ENCODE measurements at places on chromosomes 5 and 9.

DNA sequence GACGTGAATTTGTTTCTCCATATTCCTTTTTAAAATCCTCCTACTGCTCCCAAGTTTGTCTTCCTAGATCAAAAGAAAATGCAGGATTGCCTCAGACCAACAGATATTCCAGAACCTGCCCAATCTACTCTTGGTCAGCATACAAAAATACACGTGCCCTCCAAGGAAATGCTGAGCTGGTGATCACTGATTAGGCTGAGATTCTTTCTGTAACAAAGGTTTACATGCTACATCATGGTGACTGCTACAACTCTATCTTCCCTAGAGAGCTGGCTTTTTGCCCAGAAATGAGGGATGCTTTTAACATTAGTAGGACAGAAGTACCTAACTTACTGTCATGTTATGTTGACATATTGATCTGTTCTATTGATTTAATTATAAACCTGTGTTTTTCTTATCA, 35.5 kb downstream of the OR2Y1 start:
- DNase-seq: no peak

DNA sequence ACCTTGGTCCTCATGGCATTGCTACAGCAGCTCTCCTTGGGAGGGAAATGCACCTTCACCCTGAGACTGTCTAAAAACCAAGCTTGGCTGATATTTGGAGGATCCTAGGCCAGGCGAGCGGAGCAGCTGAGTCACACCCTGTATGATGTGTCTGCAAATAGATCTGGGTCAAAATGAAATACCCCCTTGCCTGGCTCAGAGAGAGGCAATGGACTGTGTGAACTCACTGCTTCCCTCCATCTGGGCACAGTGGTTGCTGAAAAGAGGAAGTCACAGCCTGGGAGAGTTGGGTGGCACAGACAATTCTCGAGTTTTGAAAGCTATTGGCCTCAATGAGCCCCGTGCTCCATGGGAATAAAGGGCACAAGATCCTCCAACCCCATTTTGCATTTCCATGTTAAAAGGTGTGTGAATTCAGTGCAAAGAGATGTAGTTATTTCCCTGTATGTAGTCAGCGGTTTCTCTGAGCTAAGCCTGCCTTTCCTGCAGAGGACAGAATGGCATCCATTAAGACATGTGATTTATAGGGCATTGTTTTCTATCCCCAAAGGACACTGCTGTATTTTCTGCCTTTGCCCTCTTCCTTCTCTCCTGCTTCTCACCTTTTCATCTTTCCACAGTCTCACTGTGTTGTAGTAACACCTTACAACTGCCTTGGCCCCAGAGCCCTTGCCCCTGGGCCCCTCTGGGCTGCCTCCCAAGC, 177.2 kb downstream of the GADD45G start:
- peak; percentile 49 for DNase-seq

- DNase-seq: no peak
Measured at GRCh38 chr5:160359816-160360215, 10.6 kb downstream of the C1QTNF2 start.

- DNase-seq: no peak
Measured at GRCh38 chr9:31320494-31320893, 1063.9 kb upstream of the ACO1 start.

- DNase-seq: no peak
Measured at GRCh38 chr9:81874250-81874649, 54.0 kb upstream of the SPATA31D4 start.

DNA sequence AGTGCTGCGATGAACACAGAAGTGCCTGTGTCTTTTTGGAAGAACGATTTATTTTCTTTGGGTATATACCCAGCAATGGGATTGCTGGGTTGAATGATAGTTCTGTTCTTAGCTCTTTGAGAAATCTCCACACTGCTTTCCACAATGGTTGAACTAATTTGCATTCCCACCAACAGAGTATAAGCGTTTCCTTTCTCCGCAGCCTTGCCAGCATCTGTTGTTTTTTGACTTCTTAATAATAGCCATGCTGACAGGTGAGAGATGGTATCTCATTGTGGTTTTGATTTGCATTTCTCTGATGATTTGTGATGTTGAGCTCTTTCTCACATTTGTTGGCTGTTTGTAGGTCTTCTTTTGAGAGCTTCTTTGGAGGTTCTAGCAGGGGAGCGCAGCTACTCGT, 134.6 kb downstream of the TENT4A start:
- no peak for DNase-seq

DNA sequence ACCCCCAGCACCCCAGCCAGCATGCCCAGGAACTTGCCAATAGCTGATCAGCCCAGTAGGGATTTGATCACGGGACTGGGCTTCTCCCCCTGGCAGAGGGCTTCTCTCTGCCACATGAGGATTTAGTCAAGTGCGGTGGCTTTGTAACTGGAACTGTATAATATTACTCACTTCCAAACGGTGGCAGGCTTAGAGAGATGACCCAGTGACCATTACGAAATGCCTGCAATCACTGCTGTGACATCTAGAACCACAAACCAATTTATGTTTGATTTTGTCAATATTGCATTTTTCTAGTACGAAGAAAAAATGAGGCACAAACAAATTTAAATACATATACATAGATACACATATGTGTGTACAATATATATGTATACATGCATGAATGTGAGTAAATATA, 192.1 kb downstream of the ERCC6L2 start:
- no peak for DNase-seq

GRCh38 chr9:133641396-133641655, 5.2 kb downstream of the DBH start:
- no peak for DNase-seq

GRCh38 chr5:169701910-169702451, 64.9 kb downstream of the DOCK2 start:
- DNase-seq: no peak

GRCh38 chr5:165393839-165394238, 1888.4 kb downstream of the MAT2B start:
- no peak for DNase-seq

DNA sequence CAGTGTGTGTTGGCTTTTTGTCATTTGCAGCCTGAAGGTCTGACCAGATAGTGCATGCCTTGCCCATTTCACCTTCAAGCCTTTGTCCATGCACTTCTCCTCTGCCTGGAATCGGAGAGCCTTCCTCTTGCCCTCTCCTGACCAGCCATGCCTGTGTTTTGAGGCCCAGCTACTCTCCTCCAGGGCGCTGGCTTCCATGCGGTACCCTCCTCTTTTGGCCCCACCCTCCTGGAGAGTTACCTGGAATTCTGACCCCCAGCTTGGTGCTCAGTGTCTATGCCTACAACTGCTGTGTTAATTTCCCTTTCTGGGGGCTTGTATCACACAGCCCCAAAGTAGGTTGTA, 52.5 kb downstream of the CXXC5 start:
- DNase-seq: no peak

- DNase-seq: no peak
Measured at GRCh38 chr9:17191082-17191481, 56.2 kb downstream of the CNTLN start.

GRCh38 chr9:99127356-99128132, 22.6 kb downstream of the TGFBR1 start:
- DNase-seq: no peak

DNA sequence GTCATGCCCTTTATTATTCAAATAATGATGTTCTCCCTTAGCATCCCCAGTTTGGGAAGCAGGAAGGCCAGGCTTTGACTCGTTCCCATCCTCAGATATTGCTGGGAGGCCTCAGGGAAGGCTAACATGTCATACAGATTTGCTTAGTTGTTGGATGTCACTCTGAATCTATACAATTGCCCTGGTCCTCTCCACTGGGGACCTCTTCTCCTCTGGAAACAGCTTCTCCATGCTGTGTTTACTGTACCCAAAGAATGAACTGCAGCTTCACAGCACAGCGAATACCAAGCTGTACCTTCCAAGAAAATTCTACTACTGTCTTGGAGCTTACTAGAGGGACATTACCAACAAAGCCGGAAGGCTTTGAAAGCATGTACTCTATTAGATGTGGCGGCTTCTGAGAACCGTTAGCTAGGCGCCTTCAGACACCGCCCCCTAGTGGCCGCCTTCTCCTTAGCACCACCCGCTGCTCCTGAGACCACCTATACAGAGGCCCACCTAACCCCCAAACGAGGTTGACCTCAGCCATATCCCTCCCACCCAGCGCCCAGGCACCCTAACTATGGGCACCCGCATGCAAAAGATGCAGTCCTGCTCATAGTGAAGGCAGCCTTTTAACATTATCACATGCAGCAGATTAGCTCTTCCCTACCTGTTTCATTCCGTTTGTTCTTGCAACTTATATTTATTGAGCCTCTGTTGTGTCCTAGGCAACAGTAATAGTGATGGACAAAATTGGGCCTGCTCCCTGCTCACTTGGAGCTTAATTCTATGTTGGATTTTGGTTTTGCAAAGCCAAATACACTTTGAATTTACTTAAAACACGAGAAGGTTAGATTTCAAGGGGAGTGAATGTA, 34.9 kb upstream of the FOXI1 start:
- peak; percentile 42 for DNase-seq

- DNase-seq: no peak
Measured at GRCh38 chr9:24245988-24246387, 299.7 kb downstream of the IZUMO3 start.

- DNase-seq: no peak
Measured at GRCh38 chr9:124409410-124409809, 5.8 kb downstream of the PSMB7 start.

- DNase-seq: no peak
Measured at GRCh38 chr5:178667688-178668087, 40.8 kb upstream of the CLK4 start.

DNA sequence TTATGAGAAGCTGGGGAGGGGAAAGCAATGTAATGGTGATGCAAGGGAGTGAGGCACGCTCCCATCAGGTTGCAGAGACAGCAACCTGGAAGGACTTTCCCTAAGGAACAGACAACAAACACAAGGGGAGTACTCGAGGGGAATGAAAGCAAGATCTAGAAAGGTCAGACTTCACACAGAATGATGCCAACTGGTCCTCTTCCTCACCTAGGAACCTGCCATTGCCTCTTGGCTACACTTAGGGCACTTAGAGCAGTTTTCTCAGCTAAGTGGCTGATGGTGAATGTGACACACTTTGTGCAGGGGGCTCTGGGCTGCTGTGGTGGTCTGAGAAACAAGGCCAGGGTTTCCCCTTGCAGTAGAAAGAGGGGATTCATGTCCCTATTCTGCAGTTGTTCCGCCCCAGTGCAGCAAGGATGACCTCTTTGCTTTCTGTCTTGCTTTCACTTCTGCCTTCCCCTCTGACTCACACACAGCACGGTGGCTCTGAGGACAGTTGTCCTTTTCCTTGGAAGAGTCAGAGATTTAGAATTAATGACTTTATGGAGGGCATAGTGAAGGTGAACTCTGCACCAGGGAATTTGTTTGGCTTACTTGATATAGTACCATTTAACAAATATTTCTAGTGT, 394.0 kb upstream of the KLF4 start:
- DNase-seq: no peak

DNA sequence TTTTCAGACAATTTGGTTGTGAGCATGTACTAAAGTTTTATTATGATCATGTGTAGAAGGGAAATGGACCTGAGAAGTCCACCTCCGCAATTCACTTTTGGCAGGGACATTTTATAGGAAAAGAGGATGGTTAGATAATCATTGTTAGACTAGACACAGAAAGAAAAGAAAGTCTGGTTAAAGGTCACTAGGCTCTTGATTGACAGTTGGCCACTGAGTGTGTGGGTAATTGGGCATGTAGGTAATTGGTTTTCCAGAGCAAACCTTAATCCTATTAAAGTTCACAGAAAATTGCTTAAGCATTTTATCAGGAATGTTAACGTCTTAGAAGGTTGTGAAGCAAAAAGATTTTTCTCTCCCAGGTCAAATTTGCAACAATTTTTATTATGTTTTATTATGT, 158.5 kb upstream of the CLINT1 start:
- DNase-seq: no peak

DNA sequence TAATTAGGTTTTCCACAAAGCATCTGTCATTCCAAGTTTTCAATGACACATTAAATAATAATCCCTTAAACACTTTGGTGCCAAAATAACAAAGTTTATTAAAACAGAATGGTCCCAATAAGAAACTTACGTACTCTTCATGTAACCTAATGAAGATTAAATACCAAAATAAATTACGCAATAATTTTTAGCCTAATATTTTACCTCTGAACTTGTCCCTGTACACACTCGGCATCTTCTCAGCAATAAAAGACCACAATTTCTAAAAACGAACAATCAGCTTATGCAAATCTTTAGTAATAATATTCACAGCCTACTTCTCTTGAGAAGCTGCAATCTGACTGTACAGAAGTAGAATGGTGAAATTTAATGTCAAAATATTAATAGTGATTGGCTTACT, 163.6 kb downstream of the ZDHHC21 start:
- no peak for DNase-seq

- DNase-seq: no peak
Measured at GRCh38 chr5:106600803-106601202, 1069.9 kb downstream of the EFNA5 start.

DNA sequence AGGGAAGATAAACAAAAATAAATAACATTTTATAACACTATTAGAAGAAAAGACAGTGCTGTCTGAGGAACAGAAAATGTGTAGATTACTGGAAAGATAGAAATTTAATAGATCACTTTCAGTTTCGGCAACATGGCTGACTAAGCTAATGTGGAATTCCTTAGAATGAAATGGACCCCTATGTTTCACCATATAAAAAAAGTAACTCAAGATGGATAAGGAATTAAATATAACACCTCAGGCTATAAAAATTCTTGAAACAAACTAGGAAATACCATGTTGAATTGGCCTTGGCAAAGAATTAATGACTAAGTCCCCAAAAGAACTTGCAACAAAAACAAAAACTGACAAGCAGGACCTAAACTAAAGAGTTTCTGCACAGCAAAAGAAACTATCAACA, 558.3 kb downstream of the CHSY3 start:
- DNase-seq: no peak

DNA sequence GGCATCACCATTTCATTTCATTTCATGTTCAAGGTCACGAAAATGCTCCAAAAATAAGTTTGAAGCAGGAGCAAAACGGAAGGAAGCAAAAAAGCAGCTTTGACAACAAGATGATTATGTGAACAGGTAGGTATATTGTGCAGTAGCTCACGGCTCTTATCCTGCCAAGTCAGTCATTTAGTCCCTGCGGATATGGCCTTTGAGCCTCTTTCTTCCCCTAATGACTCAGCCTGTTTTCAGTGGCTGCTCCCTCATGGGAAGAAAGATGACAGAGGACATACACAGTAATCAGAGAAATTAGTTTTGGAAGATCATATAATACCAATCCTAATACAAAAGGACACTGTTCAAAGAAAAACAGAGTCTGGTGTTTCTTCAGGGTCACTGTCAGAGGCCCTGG, 155.8 kb upstream of the GRAMD2B start:
- DNase-seq: no peak

- no peak for DNase-seq
Measured at GRCh38 chr5:127337876-127338275, 47.3 kb downstream of the MEGF10 start.

Measured in stimulated activated naive CD8-positive, alpha-beta T cell treated with anti-CD3 and anti-CD28 coated beads, Interleukin-15, Interleukin-2, amounts not matched to agents 100 U/mL and 50 U/mL, for 24 hours (primary cell).